RKO (cell line): ENCODE measurements at places on chromosomes 2 and 18.

- no peak for DNase-seq
Observed at GRCh38 chr18:26003356-26003755, 87.1 kb downstream of the SS18 start.

GRCh38 chr2:119713819-119714490 lies 35.0 kb downstream of the TMEM177 start:
- no peak for DNase-seq

DNA sequence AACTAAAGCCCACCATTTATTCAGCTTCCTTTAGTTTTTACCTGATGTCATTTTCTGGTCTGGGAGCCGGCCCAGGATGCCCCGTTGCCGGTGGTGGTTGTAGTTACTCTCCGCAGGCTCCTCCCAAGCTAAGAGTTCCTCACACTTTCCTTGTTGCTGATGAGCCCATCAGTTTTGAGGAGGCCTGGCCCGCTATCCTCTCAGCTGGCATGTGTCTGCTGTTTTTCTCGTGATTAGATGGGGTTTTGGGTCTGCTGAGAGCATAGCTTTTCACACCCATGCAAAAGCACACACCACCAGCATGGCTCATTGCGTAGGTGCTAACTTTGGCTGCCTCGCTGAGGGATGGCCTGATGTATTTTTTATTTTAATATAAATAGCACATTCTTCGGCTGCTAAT lies 72.1 kb downstream of the PSMG2 start:
- DNase-seq: no peak

GRCh38 chr18:54948350-54948837 lies 10.9 kb downstream of the CCDC68 start:
- no peak for DNase-seq

- no peak for DNase-seq
Observed at GRCh38 chr2:14628901-14629300, 3.6 kb upstream of the LRATD1 start.

- DNase-seq: no peak
Observed at GRCh38 chr2:160270571-160271113, 70.6 kb upstream of the ITGB6 start.
